ENCODE measurements at places on chromosomes 7 and 10.

- H3K27me3 ChIP-seq = no peaks in the 10 kb centered on the region
- no peak overlapping the region for H3K4me3 ChIP-seq
- H3K27ac ChIP-seq = no peak overlapping the region
- H3K36me3 ChIP-seq = no peaks in the 10 kb centered on the region
- H3K4me1 ChIP-seq = no peaks in the 10 kb centered on the region
These were observed 176.3 kb downstream of the RPS24 start for GRCh38 chr10:78209970-78210369.

- H3K4me1 ChIP-seq = no peaks in the 10 kb centered on the region
- no peak overlapping the region for H3K27ac ChIP-seq
- H3K27me3 ChIP-seq = no peaks in the 10 kb centered on the region
These were observed 278.8 kb downstream of the GPR158 start for GRCh38 chr10:25453619-25454018.

DNA sequence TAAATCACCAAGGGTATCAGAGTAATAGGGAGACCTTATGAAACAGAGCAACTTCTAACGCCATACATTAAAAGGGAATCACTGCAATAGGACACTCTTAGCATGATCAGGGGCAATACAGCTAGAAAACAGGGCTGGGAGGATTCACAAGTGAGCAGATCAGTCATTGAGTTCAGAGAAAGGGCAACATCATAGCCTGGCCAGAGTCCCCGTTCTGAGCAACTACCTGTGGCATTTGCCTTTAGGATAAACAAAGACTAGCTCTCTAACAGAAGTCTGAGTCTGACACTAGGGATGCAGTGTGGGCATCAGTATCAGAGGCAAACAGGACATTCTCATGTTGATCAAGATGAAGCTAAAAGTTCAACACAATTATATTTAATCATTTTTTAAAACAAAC, 297.9 kb downstream of the DGKB start:
- H3K27me3 ChIP-seq = no peaks in the 10 kb centered on the region
- no peaks in the 10 kb centered on the region for H3K4me1 ChIP-seq
- no peak for DNase-seq

DNA sequence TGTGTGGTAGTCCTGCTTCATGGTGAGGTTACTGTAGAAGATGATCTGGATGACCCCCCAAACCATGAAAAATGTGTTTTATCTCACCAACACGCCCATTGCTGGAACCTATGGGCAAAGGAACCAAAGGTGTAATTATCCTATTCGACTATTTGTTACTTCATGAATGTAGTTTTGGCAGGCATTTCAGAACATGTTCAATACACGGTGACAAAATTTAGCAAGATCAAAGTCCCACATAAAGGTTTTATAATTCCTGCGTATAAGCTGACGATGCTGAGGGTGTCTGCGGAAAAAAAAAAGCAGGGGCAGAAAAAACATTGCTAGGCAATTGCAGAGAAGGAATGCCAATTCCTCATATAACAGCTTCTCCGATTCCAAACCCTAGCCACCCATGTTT, 13.3 kb downstream of the RAPGEF5 start:
- H3K27ac ChIP-seq = no peak overlapping the region
- peaks cover 13% of the 10 kb centered on the region for H3K4me1 ChIP-seq
- DNase-seq = no peak
- no peaks in the 10 kb centered on the region for H3K36me3 ChIP-seq

DNA sequence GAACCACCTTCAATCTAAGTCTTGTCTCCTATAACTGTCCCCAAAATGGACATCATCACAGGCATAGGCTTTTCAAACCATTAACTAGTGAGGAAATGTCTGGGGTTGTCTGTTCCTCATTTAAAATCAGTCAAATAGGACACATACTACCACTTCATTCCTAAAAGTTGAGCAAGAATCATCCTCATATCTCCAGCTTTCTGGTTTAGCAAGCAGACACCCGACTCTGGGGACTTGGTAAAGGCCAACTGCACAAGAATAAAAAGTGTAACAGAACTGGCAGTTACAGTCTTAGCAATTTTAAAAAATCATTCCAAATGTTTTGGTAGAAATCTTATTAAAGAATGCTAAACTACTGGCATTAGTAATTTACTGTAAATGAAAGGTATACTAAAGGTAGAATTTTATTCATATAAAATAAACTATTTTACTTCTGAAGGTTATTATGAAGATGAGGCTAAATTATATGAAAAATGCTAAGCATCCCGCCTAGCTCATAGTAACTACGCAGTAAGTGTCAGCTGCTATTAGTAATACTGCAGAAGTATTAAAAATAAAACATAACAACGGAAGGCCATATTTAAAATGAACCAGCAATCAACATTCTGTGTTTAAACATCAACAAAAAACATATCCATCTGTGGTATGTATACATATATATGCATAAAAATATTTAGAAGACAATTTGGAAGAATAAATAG, 60.8 kb downstream of the ZNF438 start:
- H3K4me1 ChIP-seq = no peaks in the 10 kb centered on the region
- no peak overlapping the region for H3K27ac ChIP-seq
- H3K27me3 ChIP-seq = no peaks in the 10 kb centered on the region
- DNase-seq = no peak

GRCh38 chr10:80492848-80493521, 38.9 kb downstream of the TSPAN14 start:
- H3K4me3 ChIP-seq = no peak overlapping the region
- no peak for DNase-seq
- H3K4me1 ChIP-seq = peaks cover 19% of the 10 kb centered on the region
- H3K36me3 ChIP-seq = no peaks in the 10 kb centered on the region

DNA sequence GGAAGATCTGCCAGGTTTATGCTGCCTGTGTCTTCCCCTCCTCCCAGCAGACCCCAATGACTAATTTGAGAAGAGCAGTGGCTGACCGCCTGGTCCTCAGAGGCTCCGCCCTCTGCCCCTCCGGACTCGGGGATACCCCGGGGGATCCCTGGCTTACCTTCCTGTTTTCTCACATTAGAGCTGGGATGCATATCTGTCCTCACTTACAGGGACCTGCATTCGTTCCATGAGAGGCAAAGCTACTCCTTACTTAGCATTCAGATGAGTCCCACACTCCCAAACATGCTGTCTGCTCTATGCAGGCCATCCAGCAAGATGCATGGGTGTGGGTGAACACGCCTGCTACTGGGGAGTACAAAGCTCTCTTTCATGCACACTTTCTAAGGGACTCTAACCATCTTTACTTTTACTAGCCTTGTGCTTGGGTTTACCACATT, 24.0 kb downstream of the VOPP1 start:
- H3K27ac ChIP-seq = no peak overlapping the region
- H3K4me3 ChIP-seq = no peak overlapping the region
- H3K36me3 ChIP-seq = no peaks in the 10 kb centered on the region
- H3K4me1 ChIP-seq = peaks cover 39% of the 10 kb centered on the region
- DNase-seq = no peak

GRCh38 chr10:92876509-92877036, 28.3 kb downstream of the EXOC6 start:
- no peak overlapping the region for H3K4me3 ChIP-seq
- no peaks in the 10 kb centered on the region for H3K4me1 ChIP-seq
- no peaks in the 10 kb centered on the region for H3K36me3 ChIP-seq
- H3K27me3 ChIP-seq = no peaks in the 10 kb centered on the region
- no peak overlapping the region for H3K27ac ChIP-seq

- peaks cover 11% of the 10 kb centered on the region for H3K4me1 ChIP-seq
- H3K36me3 ChIP-seq = no peaks in the 10 kb centered on the region
- H3K27me3 ChIP-seq = no peaks in the 10 kb centered on the region
- DNase-seq = no peak
- no peak overlapping the region for H3K4me3 ChIP-seq
These were observed 1.8 kb downstream of the PSMG3 start for GRCh38 chr7:1567896-1568510.

All from colonic mucosa (tissue), 4 donors.